ENCODE measurements at places on chromosomes 3 and 15.

- no peak for DNase-seq
Observed at GRCh38 chr15:49741712-49742111, 120.9 kb downstream of the DTWD1 start.

GRCh38 chr3:185253645-185254410, at the start of gene EHHADH:
EHHADH (minus strand) TSS chr3:185254049; CDS start chr3:185254022, 27 bp downstream.
- peak; percentile 29 for DNase-seq

DNA sequence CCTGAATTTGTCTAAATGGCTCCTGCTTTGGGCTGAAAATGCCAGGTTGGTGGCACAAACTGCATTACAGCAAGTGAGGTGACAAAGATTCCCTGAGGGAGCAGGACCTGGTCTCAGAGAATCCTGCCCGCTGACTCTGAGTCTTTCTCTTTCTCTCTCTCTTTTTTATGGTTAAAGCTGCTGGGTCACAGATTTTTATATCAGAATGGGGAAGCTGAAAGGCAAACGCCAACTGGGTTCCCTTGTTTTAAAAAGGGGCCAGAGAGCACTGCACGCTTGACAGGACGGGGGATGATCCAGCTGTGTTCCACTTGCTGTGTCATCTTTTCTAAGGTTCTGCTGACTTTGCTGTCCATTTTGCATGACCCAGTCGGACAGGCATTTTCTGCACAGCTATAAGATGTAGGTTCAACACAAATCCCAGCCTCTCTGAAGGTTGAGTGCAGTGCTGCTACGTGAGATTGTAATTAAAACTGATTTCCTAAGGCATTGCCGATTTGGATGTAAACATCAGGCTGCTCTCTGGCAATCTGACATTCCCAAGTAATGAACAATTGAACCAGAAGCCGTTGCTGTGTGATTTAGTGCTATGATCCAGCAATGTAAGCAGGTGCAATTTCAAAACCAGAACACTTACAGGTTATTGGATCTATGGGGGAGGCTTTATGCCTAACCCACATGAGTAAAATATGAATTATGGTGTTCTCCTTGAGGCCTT, 25.8 kb downstream of the ARHGEF3 start:
- DNase-seq: no peak

DNA sequence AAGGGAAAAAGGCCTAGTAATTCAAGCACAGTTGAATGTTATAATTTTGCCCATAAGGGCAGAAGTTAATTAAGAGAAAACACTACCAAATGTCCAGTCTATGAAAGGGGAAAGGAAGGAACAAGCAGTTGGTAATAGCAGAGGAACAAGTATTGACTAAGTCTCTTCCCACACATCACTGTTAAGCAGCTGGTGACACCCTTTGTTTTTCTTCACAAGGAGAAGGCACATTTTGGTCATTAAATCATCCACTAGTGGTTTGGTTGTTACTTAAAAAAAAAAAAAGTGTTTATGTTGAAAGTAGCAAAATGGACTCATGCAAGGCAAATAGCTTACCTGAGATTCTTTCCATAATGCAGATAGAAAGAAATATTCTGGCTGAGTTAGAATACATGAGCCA, 321.4 kb upstream of the NECTIN3 start:
- DNase-seq: no peak

DNA sequence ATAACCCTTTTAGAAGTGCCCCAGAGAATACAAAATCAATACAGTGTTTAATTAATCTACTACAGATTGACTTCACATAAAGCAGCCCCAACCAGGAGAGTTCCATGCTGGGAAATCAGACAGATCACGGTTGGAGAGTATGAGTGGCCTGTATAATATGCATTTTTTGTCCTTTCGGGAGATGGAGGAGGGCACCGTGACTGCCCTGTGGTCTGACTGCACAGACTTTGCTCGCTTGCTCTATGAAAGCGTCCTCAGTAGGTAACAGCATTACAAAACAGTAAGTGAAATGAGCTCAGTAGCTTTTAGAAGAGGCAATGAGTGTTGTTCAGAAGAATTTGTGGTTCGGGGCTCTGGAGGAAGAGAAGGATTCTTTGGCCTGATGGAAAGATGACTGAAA, 34.2 kb upstream of the SKIL start:
- DNase-seq: no peak

GRCh38 chr3:170497207-170498095, 78.8 kb downstream of the CLDN11 start:
- DNase-seq: no peak

DNA sequence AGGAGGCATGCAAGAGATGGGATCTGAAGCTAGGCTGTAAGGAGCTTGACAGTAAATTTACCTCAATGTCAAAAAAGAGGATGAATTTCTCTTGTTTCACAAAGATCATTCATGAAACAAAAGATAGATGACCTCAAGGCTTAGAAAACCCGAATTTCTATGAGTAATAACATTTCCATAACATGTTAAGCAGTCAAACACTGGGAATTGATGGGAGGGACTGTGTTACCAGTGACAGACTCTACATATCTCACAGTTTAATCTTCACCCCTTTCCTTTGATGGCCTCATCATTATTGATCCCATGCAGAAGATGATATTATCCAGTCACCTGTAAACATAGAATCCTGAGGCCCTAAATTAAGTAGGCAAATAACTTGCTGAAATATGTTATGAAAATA, 53.5 kb upstream of the VGLL3 start:
- no peak for DNase-seq

DNA sequence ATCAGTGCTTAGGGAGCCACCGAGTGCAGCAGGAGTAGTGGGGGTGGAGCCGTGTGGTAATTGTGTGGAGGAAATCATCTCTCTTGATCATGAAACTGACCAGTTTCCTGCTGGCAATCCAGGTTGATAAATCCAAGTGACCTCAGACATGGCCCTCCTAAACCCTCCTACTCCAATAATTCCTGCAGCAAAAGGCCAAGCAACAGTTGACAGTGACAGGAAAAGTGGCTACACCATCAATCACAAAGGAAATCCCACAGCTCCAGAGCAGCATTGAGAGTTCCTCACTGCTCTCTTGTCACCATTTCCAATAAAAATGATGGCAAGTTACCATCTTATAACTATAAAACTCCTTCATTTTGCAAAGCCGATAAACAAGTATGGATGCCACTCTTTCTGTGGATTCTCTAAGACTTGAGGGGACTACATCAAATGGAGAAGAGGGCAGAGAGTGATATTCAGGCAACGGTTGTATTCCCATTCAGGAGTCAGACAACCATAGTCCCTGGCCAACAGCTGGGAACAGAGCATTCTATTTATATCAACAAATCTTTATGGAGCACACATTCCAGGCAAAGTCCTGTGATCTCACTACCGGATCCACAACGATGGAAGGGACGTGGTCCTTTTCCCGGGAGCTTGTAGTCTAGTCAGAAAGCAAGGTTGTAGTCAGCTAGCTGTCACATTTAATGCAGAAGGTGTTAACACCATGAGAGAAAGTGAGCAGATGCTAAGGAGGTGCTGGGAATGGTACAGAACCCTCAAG, 312.5 kb upstream of the CTNNB1 start:
- no peak for DNase-seq

- DNase-seq: no peak
Observed at GRCh38 chr3:9439331-9439730, 41.9 kb downstream of the SETD5 start.

DNA sequence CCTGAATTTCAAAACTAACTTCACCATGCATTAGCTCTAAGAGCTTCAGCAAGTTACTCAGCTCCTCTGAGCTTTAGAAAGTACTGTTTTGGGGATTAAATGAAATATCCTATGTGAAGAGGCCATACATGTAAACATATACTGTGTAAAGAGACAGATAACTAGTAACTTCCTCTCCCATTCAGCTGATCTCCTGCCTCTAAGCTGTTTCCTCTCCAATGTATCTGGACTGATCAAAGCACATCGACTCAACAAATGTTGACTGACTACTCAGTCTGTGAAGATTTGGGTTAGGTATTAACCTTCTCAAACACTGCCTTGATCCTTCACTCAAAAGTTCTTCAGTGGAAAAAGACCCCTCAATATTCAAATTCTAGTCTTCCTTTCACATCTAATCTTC, 82.0 kb downstream of the BOC start:
- no peak for DNase-seq

- DNase-seq: no peak
Observed at GRCh38 chr15:60546744-60547143, 67.8 kb upstream of the ICE2 start.

GRCh38 chr3:155846119-155846518, 8.1 kb downstream of the SLC33A1 start:
- DNase-seq: no peak

- no peak for DNase-seq
Observed at GRCh38 chr3:134809427-134810051, 14.5 kb downstream of the EPHB1 start.

DNA sequence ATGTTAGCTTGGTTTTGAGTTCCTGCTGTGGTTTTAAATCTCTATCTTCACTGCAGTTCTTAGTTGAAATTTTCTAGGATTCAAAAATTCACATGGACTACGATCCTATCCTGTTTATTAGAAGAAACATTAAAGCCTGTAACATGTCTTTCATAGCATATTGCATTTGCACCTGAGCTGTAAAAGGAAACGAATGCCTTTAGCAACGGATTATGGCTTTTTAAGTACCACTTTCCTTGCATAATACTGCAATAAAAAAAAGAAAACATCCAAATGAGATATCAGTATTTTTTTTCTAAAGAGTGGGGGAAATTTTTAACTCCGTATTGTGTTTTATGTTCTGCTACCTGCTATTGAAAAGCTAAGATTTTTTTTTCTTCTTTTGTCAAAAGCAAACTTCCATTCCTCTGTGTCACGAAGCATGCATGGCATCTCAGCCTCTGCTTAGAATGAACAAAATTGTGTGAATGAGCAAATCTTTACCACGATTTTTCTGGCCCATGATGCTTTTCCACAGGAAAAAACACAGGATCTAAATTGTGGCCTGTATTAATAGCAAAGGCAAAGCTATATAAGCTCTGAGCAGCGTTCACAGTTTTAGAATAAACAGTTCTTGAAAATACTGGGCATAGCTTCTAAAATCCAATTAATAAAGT, 110.0 kb upstream of the CDIN1 start:
- no peak for DNase-seq

- peak; percentile 63 for DNase-seq
Observed at GRCh38 chr3:128447561-128448013, 19.1 kb downstream of the DNAJB8 start.

DNA sequence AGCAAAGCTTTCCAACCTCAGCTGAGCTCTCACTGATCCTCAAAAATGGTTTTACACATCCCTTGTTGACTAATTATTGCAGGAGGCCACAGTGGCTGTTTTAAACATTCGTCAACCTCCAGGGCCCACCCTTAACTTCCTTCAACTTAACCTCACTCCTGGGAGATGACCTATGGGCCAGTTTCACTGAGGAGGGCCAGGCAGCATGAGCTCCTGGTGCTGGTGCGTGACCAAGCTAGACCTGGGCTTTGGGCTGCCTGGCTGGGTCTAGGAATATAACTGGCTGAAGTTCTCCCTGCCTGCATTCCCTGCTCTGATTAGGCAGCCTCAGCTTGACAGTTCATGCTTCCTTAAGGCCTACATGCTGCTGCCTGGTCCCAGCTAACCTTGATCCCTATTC, 273.7 kb upstream of the ATP11B start:
- no peak for DNase-seq

DNA sequence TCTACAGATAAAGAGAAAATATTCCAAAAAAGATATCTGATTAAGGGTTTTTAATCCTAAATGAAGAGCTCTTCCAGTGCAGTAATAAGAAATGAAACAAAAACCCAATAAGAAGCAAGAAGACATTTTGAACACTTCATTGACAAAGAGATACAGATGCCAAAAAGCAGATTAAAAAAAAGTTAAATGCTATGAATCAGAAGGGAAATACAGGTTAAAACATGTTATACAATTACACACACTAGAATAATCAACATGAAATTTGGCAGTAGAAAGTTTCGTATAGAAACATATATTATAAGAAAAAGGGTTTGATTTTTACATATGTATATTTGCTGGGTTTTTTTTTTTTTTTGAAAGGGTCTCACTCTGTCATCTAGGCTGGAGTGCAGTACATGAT, 135.0 kb downstream of the ROBO1 start:
- no peak for DNase-seq

GRCh38 chr3:148847351-148847750, 17.7 kb upstream of the CPA3 start:
- no peak for DNase-seq

- DNase-seq: no peak
Observed at GRCh38 chr3:187960820-187961219, 193.1 kb upstream of the LPP start.

- DNase-seq: peak; percentile 32
Observed at GRCh38 chr15:48928877-48929538, 34.7 kb downstream of the SHC4 start.

DNA sequence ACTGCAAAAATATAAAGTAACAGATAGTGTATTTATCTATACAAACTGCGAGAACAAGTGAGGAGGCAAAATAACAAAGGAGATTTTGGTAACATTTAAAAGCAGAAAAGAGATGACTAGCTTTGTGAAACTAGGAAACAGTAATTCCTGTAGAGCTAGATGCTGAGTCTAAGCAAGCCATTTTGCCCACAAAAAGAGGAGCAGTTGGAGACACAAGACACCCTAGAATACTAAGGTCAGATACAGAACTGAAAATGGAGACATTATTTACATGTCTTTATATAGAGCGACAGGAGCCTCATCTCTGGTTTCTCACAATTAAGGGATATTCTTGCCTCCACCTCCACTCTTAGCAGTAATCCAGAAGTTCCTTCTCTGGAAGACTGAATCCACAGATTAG, 732.4 kb upstream of the GBE1 start:
- no peak for DNase-seq

DNA sequence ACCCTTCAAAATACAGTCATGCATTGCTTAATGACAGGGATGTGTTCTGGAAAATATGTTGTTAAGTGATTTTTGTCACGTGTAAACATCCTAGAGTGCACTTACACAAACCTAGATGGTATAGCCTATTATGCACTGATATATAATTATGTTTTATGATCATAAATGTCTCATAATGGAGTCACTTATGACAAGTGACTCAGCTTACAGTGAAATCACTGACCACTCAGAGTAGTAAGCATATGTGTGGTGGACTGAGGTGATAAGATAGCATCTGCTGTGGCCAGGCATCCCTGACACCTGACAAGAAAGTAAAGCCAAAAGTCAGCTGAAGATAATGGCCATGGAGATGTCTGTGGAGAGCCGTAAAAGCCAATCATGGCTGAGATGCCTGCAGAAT, 5.4 kb downstream of the ACAD11 start:
- DNase-seq: no peak

- DNase-seq: no peak
Observed at GRCh38 chr3:127676921-127677351, 4.2 kb downstream of the ABTB1 start.

- no peak for DNase-seq
Observed at GRCh38 chr3:70806021-70806420, 493.6 kb upstream of the MDFIC2 start.

GRCh38 chr3:86967062-86967461, 23.9 kb downstream of the VGLL3 start:
- DNase-seq: no peak

Measured in stimulated activated CD4-positive, alpha-beta T cell treated with anti-CD3 and anti-CD28 coated beads, Interleukin-2, amount 100 ng/mL, for 48 hours (primary cell).